ENCODE measurements at places on chromosomes 16 and 17.

DNA sequence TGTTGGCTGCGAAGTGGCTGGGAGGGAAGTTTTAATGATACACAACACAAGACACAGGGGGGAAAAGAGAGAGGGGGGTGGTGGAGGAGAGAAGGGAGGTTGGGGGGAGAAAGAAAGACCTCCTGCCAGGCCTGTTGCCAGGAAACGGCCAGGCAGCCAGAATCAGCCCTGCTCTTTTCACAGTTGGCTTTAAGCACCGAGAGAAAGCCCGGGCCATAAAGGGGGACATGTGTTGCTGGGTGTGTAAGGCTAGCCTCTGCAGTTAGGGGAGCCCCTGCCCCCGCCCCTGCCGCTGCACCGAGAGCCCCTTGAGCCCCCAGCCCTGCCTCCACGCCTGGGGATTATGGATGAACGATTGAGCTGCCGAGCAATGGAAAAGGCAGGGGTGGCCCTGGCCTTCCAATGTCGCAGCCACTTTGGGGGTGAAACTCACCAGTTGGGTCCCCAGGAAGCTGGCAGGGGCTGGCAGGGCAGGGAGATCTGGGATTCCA lies 13.9 kb upstream of the WNT3 start:
- no peak for DNase-seq

- DNase-seq = no peak
These were observed 239.9 kb downstream of the PRKCA start for GRCh38 chr17:66542129-66542966.

DNA sequence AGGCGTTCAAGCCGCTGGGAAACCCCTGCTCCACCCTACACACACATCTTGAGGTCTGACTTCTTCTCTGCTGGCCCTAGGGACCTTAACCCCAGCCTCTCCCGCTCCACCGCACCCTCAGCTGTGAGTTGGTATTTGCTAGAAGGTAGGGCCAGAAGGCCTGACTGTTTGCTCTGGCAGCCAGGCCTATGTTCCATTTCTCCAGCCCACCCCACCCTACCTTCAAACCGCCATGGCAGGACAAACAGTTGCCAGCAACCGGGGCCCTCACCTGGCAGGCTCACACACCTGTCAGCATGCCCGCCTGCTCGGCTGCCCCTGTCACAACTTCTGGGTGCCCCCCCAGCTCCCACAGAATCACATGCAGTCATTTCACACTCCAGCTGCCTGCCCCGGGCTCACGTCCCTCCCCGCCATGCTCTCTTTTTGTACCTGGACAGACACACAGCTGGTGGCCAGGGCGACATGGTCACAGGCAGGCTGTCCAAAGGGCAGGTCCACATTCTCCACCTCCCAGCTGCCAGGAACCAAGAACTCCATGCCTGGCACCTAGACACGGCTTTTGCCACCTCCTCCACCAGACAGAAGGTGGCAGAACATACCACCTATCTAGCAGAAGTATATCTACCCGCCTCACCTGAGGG lies 2.6 kb upstream of the ATP2A3 start:
- DNase-seq = peak; percentile 38

DNA sequence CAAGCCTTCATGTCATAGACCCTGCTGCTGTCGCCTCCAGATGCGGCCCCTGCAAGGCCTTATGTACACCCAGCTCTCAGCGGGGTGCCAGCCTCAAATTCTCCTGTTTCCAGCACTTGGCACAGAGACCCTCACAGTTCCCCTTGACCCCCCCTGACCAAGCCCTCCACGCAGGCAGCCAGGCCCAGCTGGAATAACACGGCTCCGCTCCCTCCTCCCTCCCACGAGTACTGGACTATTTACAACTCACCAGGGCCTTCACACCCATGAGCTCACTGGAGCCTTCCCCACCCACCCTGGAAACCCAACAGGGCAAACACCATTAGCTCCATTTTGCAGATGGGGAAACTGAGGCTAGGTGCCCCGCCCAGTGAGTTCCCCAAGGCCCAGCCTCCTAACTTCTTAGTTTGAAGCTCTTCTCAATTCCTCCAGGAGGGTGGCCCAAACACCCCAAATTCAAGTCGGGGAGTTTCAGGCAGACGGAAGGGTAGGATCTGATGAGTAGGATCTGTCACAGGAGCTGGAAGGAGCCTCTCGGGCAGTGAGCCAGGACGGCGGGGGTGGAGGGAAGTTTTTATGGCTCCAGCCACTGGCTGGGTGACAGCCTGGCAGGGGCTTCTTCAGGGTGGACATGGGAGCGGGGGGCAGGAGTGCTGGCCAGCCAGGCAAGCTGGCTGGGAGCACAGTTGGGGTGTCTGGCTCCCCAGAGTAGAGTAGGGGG lies 17.5 kb upstream of the DLX4 start:
- DNase-seq = no peak

DNA sequence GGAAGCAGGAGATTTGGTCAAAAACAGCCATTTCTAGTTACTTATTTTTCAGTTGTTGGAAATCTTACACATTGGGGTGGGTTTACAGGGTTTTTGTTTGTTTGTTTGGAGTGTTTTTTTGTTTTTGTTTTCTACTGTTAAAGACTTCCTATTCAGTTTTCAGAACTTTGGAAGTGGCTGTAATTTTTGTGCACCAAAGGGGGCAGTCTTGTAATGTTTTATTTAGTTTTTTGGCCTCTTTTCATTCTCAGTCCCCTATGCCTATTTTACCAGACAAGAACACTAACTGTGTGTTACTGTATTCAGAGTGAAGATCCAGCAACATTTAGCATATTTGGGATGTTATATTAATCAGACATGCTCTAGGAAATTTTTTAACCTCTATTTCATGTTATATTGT lies 20.6 kb downstream of the TPPP3 start:
- DNase-seq = no peak

- DNase-seq = no peak
These were observed 382 bp downstream of the PITPNA start for GRCh38 chr17:1562176-1562643.

GRCh38 chr17:79562192-79562930 lies 48.5 kb downstream of the RBFOX3 start:
- DNase-seq = no peak

GRCh38 chr16:59090541-59090940 lies 356.4 kb upstream of the GOT2 start:
- DNase-seq = no peak

GRCh38 chr17:29557085-29557738 lies 9.6 kb downstream of the ABHD15 start:
- no peak for DNase-seq

DNA sequence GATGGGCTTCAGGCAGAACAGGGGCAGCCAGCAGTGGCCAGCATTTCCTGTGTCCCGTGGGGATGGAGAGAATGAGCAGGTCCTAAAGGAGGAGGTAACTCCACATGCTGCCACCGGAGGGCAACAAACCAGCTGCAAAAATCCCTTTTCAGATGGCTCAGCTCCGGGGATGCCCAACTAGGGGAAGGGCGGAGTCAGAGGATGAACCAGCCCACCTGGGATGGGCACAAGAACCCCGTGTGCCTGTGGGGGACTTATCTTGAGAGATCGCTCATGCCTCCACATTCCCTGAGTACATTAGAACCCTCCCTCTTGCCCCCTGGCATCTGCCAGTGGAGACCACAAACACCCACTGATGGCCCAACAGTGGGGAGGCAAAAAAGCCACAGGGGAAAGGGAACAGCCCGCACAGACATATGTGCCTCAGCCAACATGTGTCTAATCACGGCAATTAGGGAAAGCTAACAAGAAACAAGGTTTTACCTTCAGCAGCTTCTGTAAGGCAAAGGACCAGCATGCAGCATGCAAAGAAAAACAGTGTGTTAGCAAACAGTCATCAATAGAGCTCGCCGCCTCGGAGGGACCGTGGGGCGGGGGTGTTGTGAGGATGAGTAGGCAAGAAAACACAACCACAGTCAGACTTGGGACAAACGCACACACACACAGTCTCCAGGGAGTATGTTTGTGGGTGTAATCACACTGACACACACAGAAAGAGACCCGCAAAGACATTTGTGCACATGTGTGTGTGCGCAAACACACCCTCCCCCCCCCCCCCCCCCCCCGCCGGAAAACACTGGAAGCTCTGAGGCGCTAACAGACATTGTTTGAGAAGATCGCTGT lies 64.0 kb downstream of the MYO18A start:
- peak; percentile 38 for DNase-seq

DNA sequence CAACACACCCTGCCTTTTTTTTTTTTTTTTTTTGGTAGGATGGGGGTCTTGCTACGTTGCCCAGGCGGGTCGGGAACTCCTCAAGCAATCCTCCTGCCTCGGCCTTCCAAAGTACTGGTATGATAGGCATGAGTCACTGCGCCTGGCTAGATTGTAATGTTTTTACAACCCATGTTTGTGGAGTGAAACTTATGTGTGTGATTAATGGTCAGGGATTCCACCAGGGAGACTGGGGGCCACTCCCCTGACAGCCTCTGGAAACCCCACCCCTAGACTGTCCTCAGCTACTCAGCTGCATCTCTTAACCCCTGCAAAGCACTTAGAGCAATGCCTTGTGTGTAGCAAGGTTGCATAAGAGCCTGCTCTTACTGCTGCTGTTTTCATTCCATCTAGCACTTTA lies 220.5 kb downstream of the PARN start:
- no peak for DNase-seq

DNA sequence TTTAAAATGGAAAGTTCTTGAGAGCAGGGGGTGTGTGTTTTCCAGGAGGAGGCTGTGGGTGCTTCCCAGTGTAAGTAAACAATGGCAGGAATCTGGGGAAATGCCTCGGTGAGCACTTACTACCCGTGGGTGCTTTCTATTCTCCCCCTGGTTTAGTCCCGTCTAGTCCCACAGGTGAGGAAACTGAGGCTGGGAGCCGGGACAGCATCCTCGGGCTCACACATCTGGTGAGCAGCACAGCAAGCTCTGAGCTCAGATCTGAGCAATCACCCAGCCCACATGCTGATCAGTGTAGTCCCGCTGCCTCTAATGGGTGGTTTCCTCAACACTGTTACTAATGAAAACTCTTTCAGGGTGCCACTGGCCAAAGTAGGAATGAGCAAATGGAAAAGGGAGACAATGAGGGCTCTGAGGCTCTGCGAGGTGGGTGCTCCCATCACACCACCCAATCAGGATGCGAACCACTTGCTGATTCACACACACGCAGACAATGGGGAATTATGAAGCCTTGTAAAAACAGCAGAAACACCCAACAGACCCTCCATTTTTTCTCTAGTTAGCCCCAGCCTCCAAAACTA lies 202.6 kb downstream of the PARN start:
- DNase-seq = no peak

DNA sequence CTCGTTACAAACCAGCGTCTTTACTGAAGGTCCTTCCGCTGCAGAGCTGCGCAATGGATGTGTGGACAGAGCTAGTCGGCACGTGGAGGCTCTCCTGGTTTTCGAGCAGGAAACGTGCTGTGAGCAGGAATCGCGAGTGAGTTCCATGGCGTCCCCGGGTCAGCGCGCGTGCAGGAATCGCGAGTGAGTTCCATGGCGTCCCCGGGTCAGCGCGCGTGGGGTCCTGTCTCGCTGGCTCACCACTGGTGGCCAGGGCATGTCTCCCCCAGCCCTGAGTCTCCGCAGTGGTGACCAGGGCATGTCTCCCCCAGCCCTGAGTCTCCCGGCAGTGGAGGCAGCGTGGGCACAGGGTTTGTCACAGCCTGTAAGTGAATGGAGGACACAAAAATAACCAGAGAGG lies 62.7 kb downstream of the KLHDC4 start:
- DNase-seq = no peak

DNA sequence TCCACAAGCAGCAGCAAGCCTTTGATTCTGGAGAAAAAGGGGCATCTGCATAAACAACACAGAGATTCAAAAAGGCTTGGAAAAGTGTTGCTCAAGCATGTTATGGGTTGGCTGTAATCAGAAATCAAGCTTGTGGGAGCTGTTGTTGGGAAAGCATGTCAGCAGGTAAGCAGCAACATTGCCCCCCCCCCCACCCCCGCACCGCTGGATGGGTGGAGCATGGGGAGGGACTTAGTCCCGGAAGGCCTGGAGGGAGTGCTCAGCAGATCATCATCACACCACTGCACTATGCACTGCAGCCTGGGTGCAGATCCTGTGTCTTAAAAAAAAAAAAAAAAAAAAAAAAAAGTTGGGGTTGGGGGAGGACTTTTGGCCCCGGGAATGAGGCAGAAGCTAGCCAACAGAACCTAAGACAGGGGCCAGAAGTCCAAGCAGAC lies 16.8 kb upstream of the AKAP1 start:
- DNase-seq = no peak

- DNase-seq = no peak
These were observed 605.5 kb downstream of the RBFOX1 start for GRCh38 chr16:7938175-7938574.

GRCh38 chr16:57519796-57520360 lies 16.5 kb downstream of the CCDC102A start:
- peak; percentile 83 for DNase-seq

GRCh38 chr17:34713687-34714086 lies 134.3 kb downstream of the TMEM132E start:
- DNase-seq = no peak

- no peak for DNase-seq
These were observed 456.8 kb upstream of the CCL2 start for GRCh38 chr17:33798308-33798707.

DNA sequence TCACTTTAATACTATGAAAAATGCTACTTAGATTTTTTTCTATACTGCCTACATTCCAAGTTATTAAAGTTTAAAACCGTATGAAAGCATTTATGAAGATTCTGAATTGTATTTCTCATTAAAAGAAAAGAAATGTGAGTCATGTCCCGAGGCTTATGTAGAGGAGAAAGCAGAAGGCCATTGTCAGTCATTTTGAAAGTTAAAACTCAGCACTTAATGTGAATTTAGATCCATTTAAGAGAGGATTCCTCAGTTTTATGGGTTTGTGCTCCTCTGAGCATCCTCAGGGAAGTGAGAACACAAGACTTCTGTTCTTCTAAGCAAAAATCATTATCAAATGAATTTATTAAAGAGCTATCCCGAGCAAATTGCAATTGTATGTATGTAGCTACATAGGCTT lies 11.8 kb downstream of the C17orf75 start:
- DNase-seq = no peak

GRCh38 chr16:71711789-71712188 lies 12.7 kb downstream of the PHLPP2 start:
- DNase-seq = no peak

- DNase-seq = no peak
These were observed 39.9 kb upstream of the BCO1 start for GRCh38 chr16:81198635-81199034.

GRCh38 chr17:62724398-62725146 lies 83.5 kb downstream of the MARCHF10 start:
- peak; percentile 80 for DNase-seq

DNA sequence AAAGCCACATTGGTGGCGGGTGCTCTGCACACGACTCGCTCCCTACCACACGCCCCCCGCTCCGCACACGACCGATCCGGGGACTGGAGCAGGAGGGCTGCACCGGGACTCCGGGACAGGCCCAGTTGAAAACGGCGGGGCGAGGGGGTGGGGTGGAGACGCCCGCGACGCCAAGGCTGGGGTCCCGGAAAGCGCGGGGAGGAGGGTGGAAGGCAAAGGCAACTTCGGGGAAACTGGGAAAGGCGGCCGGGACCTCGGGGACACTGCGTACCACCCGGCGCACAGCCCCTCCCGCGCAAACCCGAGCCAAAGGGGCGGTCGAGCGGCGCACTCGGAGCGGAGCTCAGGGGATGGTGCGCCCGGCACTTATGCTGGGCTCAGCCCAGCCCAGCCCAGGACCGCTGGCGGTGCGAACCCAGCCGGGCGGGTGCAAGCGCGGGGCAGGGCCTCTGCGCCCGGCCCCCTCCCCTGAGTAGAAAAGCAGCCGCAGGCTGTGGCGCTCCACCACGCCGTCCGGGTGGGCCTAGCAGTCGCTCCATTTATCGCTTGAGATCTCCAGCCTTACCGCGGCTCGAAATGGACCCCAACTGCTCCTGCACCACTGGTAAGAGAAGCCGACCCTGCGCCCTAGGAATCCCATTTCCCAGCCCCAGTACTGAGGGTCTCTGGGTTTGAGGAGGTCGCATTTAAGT lies at the start of gene MT1M:
Gene MT1M, plus strand, starts transcription at position 504 of the 692 bp plus-strand sequence. Its CDS starts 73 bp downstream, at position 577.
- DNase-seq = no peak
